Activated T-cell treated with anti-CD3 and anti-CD28 coated beads, Interleukin-2, amount 50 U/mL, for 24 hours (primary cell): ENCODE measurements at places on chromosomes 1 and 21.
A peak's percentile ranks its signal among the peaks of the same experiment; 100 is the strongest.

- no peak for DNase-seq
These were observed 88.8 kb downstream of the ST3GAL3 start for GRCh38 chr1:43796111-43796581.

- DNase-seq: peak; percentile 9
These were observed 132.8 kb downstream of the PGBD5 start for GRCh38 chr1:230293390-230293700.

DNA sequence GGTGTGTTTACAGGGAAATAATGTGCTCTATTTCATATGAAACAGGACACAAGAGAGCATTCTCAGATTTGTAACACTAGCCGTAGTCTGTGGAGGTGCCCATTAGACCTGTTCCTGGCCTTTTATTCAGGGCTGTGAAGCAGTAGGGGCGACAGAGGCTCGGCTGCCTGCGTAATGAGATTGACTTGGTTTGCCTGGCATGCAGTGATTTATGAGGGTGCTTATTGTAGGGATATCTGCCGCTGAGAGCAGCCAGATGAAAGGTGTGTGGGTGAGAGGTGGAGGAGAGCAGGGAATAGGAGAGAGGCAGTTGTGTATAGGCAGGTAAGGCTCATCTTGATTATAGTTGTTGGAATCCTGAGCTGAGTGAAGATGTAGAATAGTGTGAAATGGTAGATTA is 51.3 kb downstream of the DNAJC6 start:
- DNase-seq: no peak

DNA sequence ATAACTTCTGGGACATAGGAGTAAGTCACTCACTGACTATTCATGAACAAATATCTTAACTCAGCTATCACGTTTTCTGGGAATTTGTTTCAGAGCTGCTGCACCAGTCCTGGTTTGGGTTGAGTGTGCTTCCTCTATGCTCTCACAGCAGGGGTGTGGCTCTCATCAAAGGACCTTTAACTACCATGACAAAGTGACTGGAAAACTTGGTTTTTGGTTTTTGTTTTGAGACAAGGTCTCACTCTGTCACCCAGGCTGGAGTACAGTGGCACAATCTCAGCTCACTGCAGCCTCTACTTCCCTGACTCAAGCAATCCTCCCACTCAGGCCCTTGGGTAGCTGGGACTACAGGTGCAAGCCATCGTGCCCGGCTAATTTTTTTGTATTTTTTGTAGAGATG is 4.1 kb downstream of the ILDR2 start:
- DNase-seq: no peak

- no peak for DNase-seq
These were observed 404.8 kb downstream of the PCP4 start for GRCh38 chr21:40272037-40272436.

GRCh38 chr1:151058692-151059091 is 730 bp downstream of the CDC42SE1 start:
- peak; percentile 43 for DNase-seq

DNA sequence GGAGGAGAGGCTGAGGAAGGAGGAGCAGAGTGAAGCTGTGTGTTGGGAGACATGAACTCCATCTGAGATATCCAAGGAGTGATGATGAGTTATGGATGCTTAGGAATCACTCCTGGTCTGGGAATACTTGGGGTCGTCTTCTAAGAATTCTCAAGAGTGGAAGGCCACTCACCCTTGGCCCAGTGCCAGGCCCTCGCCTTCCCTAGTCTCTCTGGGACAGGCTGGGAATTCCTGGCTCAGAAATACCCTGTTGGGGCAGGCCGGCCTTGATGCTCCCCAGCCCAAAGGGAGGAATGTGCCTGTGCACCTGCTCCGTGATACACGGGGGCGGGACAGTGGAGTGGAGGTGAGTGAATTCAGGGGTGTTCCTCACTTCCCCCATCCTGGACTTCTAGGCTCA is 12.6 kb upstream of the LMNA start:
- no peak for DNase-seq

DNA sequence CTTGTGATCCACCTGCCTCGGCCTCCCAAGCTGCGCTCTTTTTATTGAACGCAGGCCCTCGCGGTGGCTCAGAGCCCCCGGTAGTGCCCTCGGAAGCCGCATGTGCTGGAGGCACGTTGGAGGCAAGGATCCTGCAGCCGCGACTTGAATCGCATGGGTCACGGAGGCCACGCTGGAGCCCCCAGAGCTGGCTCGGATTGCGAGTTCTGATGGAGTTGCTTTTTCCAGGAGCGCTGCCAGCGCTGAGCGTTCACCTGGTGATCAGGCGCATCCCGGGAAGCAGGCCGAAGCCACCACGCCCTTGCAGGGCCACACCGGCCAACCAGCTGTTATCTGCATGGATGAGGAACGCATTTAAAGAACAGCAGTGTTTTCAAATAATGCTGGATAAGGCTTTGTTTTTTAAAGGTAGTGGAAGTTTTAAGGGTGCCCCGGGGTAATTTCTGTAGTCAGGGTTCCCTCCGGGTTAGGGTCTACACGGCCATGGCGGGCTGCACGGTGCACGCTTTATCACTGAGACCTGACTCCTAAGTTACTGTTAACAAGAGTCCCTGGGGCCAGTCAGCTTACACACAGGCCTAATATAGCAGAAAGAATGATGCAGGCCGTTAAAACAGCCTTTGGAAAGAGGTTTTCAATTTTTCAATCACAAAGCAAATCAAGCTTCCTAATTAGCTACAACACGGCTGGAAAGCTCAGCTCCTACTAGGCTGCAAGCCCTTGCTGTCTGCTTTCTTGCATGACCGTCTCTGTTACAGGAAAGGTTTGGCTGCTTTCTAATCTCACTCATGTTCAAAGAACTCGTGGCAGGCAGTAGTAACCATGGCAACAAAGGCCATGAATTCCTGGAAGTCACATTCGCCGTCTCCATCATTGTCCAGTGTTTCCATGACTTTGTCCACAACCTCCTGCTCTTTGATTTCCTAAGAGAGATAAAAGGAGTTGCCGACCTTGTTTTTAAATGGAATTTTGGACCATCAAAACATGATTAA is 6.0 kb downstream of the S100B start:
- no peak for DNase-seq

DNA sequence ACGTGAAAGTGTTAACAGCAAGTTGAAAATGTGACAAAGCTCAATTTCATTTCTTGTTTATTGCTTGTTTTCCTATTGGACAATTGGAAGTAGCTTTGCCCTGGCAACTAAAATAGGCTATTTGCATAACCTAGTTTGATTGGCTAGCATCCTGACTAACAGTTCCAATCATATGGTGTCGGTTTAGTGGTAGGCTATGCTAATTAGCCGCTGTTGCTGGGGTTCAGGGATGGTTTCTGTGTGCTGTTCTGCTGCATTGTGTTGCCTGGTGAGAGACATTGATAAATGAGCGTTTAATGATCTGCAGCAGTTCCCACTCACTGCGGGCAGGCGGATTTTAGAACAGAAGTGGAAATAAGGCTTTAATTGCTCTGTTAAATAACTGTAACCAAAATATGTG is 68.5 kb downstream of the DYRK1A start:
- no peak for DNase-seq

GRCh38 chr1:229529639-229530038 is 21.5 kb upstream of the NUP133 start:
- no peak for DNase-seq

DNA sequence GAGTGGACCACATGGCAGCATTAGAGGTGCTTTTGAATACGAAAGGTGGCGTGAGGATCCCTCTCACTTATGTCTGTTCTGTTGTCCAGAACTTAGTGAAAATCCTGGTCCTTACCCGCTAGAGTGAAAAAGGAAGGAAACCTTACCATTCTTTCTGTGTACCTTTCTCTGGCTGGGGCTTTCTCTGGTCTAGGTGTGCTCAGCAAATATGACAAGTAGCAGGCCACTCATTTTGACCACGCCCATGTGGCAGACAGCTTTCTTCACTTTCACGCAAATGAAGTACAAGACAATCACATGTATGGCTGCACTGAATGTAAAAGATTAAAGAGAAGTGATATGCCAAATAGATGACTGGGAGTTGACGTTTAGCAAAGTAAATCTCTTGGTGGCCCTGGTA is 131.9 kb downstream of the FGGY start:
- DNase-seq: no peak

GRCh38 chr1:9079988-9080704 is 10.7 kb upstream of the SLC2A5 start:
- DNase-seq: no peak

- no peak for DNase-seq
These were observed 246.9 kb upstream of the ST6GALNAC5 start for GRCh38 chr1:76620371-76620770.

GRCh38 chr1:31727849-31728248 is 24.0 kb upstream of the COL16A1 start:
- no peak for DNase-seq

GRCh38 chr1:224761245-224761644 is 145.1 kb downstream of the CNIH3 start:
- no peak for DNase-seq

DNA sequence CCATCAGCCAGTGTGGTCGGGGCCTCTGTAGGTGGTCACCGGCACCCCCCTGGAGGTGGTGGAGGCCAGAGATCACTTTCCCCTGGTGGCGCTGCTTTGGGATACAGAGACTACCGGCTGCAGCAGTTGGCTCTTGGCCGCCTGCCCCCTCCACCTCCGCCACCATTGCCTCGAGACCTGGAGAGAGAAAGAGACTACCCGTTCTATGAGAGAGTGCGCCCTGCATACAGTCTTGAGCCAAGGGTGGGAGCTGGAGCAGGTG is 961 bp downstream of the RBM15 start:
- DNase-seq: no peak
